ENCODE measurements at places on chromosomes 7 and 10. TPM values are rescaled to one million over a fixed set of nuclear protein-coding genes. Genes with fewer than 3 reads are reported as not detected.

The COL13A1 gene
- total RNA-seq = 0.30 TPM

The EBLN1 gene
- not detected for total RNA-seq

The GRID1 gene
- 0.22 TPM for total RNA-seq

The NKX2-3 gene
- total RNA-seq = not detected

The NEURL1 gene
- 0.75 TPM for total RNA-seq

The SPDYE11 gene
- total RNA-seq = not detected

The H2BK1 gene
- not detected for total RNA-seq

The ADRA2A gene
- total RNA-seq = 0.06 TPM

The SPDYE9 gene
- not detected for total RNA-seq

The RARRES2 gene
- total RNA-seq = not detected

The NODAL gene
- total RNA-seq = not detected

The SNX10 gene
- 5.0 TPM for total RNA-seq

The ZNF727 gene
- total RNA-seq = not detected

The MEOX2 gene
- total RNA-seq = not detected

The ZNF804B gene
- total RNA-seq = not detected

The CUZD1 gene
- 1.4 TPM for total RNA-seq

The SLC26A5 gene
- total RNA-seq = not detected

The TMEM229A gene
- not detected for total RNA-seq

The GRM3 gene
- total RNA-seq = not detected

Measured in A549 treated with Hydrocortisone at 1 μM for 4 hours (cell line).